Stimulated activated naive CD4-positive, alpha-beta T cell (primary cell): ENCODE measurements at places on chromosomes 7 and 10.

GRCh38 chr7:152382244-152382643, 53.6 kb downstream of the KMT2C start:
- DNase-seq: no peak

- no peak for DNase-seq
Observed at GRCh38 chr10:98269435-98269912, 1.5 kb upstream of the LOXL4 start.

DNA sequence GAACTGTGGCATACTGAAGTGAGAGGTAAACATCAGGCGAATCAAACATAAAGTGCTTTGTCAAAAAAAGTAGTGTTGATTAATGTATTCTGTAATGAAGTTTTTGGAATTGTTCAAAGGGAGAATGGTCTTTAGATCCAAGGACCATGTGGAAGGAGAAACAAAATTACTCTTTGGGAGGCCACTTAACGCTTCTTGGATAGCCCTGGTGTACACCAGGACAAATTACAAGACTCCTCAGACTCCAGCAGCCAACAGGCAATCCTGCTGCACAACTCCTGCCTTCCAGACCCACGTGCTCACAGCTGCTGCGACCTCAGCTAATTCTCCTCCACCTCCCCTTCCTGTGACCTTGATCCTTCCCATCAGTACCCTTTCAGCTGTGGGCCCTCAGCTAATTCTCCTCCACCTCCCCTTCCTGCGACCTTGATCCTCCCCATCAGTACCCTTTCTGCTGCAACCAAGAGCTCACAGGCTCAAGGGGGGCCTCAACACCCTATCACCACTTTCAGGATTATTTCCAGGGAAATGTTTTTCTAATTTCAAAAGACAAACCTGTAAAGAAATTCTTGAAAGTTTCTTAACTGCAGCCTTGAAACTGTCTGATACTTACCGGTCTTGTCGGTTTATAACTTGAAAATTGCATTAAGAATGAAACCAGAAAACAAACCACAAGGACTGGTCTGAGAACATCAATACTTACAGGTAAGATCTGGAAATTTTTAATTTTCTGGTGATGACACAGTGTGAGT, 29.7 kb upstream of the DDC start:
- no peak for DNase-seq

- no peak for DNase-seq
Observed at GRCh38 chr10:71243756-71244395, 31.5 kb downstream of the UNC5B start.

GRCh38 chr10:33594475-33594874, 260.0 kb upstream of the NRP1 start:
- DNase-seq: no peak

DNA sequence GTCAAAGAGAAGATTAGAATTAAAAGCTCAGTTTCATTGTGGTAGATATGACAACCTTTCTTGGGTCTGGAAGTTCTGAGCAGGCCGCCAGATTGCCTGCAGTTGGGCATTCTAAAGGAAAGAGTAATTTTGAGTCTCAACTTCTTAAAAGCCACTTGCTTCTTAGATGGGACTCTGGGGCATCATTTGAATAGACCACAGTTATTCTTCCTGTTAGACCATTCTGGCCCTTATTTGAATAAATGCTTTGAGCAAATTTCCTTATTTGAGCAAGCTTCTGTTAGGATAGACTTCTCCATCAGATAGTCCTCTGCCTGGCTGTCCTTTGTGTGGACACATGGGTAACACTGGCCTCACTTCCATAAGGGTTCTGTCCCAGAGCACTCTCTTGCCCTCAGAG, 40.2 kb downstream of the SND1 start:
- no peak for DNase-seq

DNA sequence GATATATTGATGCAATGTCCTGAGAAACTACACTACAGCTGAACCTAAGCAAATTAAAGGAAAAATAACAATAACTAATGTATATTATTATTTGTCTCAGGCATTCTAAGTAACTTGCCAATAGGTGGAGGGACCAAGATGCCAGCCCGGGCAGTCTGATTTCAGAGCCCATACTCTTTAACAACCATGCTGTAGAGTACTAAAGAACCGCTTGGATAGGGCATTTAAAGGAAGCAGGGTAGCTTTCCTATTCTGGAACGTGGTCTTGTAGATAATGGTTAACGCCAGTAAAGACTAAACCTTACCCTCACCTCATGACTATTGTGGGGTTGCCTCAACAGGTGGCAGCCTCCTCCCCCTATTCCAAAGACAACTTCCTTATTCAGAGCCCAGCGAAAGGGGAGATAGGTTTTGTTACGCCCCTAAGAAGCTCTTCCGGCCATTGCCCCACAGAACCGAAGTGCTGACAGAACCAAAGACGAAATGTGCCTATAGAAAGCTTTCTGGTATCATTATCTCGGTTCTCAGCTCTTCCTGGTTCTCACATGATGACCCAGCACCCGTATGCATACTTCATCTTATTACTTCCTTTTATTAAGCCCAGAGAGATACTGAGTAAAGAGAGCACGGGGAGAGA, 707 bp upstream of the C1GALT1 start:
- peak; percentile 83 for DNase-seq

DNA sequence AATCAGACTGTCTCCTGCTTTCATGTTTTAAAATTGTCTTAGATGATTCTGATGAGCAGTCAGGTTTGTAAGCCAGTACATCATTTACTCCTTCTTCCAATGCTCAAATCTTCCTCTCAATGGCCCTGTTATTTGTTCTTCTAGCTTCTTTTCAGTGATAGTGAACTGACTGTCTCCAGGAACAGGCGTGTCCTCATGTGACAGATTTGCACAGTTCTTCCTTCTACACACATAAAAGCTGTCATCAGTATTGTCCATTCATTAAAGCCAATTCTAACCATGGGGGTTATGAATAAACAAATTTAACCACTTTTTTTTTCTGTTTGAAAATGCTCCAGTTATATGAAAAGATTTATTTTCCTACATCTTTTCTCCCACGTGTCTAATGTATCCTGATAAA, 308.7 kb upstream of the SORCS1 start:
- DNase-seq: no peak

DNA sequence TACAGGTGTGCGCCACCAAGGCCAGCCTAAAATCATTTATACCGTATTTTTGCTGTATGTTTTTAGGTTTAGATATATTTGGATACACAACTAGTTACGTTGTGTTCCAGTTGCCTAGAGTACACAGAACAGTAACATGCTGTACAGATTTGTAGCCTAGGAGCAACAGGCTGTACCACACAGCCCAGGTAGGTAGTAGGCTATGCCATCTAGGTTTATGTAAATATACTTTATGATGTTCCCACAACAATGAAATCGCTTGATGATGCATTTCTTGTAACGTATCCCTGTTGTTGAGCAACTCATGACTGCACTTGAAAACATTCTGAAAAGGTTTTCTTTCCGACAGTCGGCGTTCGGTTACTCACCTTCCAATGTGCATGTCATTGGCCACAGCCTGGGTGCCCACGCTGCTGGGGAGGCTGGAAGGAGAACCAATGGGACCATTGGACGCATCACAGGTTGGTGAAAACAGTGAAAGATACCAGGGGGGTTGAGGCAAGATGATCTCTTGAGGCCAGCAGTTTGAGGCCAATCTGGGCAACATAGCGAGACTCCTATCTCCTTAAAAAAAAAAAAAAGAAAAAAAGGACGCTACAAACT, 7.7 kb downstream of the PNLIP start:
- DNase-seq: no peak

- DNase-seq: no peak
Observed at GRCh38 chr10:23371073-23371472, 26.5 kb upstream of the C10orf67 start.

DNA sequence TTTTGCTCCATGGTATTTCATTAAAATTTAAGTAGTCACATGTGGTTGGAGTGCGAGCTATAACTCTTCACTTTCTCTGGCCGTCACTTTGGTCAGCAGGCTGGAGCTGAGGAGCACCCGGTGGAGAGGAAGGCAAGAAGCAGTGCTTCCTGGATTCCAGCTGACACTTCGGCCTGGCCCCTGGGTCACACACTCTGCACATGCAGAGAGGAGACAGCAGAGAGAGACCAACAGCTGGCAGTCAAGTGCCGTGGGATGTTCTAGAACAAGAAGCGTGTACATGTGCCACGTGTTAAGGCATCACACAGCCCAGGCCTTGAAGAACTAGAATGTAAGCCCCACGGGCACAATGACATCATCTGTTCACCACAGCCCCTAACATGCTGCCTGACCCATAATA, 30.1 kb downstream of the PSAP start:
- DNase-seq: no peak

- DNase-seq: no peak
Observed at GRCh38 chr10:71804077-71804476, 30.8 kb upstream of the VSIR start.

GRCh38 chr10:60660625-60661024, 117.7 kb upstream of the CDK1 start:
- no peak for DNase-seq

DNA sequence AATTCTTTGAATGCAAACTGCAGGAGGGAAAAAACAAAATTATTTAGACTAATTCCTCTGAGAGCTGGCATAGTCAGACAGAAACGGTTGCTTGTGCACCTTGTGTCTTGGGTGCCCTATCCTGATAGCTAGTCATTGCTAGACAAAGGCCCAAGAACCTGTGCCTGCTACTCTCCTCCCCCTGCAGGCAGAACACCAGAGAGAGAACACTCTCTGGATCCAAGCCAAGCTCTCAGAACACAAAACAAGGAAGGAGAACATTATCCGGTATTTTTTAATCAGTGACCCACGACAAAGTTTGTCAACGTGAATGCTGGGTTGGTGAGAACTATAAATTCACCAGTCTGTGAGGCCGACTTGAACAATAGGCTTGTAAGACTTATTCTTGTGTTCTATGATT, 18.8 kb upstream of the PPP1R9A start:
- no peak for DNase-seq

DNA sequence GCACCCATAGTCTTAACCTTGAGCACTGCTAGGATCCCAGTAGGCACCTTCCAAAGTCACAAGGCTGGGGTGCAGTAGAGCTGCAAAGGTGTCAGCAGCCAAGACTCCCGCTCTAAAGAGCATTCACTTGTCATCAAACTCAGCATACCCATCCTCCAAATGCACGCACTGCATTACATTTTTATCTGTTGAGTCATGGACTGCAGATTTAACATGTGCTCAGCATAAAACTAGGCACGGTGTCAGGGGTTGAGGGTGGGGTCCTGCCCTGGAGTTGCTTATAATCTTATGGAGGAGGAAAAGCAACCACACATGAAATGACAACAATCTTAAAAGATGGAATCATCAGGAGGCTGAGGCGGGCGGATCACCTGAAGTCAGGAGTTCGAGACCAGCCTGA, 102.6 kb downstream of the PARP12 start:
- no peak for DNase-seq

- DNase-seq: no peak
Observed at GRCh38 chr7:129122751-129123509, 21.6 kb upstream of the TSPAN33 start.

DNA sequence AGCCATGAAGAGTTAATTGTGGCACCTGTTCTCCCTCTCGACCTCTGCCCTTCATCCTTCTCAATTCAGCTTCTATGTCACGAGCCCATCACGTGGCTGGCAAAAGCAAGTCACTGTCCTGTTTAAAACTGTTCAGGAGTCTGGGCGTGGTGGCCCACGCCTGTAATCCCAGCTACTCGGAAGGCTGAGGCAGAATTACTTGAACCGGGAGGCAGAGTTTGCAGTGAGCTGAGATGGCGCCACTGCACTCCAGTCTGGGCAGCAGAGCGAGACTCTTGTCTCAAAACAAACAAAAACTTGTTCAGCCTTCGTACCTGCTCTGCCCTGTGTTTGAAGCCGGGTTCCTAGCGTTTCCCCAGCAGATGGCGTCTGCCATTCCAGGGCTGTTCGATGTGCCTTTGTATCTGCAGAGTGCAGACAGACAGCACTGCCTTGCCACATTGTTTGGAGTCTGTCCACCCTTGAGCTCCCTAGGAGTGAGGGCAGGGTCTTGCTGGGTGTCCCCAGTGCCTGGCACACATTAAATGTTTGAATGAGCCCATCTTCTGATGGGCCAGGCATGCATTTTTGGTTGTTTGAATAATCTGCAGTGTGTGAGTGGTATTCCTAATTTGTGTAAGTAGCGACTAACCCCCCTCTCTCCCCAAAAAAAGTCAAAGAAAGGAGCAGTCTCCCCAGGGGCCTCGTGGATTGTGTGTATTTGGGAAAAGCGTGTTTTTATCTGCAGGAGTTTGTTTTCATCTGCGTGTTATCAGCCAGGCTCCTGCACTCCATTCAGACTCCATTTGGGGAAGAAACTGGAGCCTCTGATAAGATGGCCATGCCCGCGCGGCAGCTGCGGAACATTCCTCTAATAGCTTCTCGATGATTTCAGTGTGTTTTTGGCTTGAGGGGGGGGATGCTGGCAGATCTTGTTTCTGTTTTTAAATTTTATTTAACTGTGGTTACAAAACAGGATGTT, 61.2 kb downstream of the DNAJB6 start:
- no peak for DNase-seq

GRCh38 chr10:43360086-43360485, 11.3 kb upstream of the FXYD4 start:
- DNase-seq: no peak

- no peak for DNase-seq
Observed at GRCh38 chr10:12491491-12491890, 142.1 kb downstream of the CAMK1D start.

DNA sequence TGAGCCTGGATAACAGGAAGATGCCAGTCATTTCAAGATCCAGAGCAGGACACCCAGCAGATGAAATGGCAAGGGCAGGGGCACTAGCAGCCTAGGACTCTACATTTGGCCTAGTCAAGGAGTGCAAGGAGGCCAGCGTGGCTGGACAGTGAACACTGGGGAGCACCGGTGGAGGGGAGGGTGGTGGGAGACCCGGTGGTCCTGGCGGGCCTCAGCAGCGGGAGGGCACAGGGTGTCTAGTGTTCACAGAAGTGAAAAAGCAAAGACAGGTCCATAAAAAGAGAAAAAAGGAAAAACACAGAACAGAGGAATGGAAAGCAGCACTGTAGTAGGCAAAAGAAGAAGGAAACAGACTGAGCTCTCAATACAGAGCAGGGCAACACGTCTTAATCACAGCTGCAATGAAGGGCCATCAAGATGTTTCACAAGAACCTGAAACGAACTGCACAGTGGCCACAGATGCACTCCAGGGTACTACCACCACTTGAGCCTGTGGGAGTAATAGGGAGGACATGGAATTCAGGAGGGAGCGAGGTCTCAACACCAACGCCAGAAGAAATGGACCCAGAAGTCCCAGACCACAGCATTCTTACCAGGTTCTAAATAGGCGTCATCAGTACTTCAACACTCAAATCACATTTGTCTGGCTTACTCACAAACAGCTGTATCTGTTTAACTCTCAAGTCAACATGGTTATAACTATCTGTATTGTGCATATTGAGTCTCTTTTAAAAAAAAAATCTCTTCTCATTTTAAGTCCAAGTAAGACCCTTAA, 573.7 kb downstream of the PARD3 start:
- DNase-seq: no peak

DNA sequence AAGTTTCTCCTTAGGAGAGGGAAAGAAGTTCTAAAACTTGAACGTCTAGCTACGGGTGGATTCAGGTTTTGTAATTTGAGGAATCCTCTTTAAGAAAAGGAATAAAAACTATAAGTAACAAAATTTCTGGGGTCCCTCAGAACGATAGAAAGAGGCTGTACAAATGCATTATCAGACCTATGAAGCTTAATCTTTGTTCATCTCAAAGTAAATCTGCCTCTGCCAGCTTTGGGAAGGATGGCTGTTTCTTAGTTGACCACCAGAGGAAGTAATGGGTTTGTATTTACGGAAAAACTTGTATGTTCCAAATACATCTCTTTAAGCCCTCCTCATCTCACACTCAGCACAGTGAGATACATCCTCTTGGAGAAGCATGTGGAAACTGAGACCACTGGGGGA, 864 bp downstream of the PSTK start:
- no peak for DNase-seq

- no peak for DNase-seq
Observed at GRCh38 chr10:72121389-72121788, 33.0 kb upstream of the SPOCK2 start.
